ENCODE measurements at places on chromosomes 13 and 19.

DNA sequence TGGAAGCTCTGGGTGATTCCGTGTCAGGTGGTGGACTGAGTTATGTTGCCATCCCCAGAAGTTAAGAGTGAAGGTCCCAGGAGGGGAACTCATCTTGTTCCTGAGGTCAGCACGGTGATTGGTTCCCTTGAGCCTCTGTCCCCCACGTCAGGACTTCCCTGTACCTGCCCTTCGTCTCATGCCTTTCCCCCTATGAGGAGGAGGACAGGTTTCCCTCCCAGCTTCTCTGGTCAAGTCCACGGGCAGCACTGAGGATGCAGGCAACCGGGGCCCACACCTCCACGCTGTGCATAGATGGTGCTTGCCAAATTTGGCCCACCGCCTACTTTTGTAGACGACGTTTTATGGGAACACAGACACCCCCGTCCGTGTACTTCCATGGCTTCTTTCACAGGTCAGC is 42.7 kb downstream of the TEX29 start:
- no peak for DNase-seq

DNA sequence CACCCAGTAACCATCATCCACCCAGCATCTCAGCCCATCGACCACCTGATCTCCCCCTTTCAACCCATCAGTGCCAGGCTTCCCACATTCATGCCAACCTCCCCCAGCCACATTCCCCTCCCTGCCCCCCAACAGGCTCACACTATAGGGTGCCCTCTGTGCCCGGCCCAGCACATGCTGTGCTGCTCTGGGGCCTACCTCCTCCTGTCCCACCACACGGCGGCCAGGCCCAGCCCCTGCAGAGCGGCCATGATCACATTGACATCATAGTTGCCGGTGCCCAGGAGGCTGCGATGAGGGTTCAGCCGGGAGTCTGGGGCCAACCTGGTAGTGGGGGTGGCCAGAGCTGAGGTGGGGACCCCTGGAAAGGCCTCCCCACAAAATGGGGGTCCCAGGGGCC is 3.6 kb downstream of the JOSD2 start:
- DNase-seq: no peak

GRCh38 chr19:18676692-18677091 is 6.8 kb upstream of the CRTC1 start:
- DNase-seq: no peak

DNA sequence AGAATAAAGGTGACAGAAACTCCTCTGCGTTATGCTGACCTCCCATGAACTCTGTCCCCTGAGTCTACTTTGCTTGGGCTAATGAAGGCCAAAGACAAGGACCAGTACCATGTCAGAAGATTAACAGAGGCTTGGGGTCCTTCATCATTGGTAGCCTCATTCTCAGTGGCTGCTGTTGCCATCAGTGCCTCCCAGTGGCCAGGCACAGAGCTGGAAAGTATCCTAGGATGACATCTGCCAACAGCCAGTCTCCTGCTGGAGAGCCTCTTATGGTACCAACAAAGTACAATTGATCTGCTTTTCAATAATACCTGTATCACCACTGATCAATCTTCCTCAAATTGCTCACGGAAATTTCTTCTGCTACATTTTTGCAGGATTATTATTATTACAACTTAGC is 281.6 kb downstream of the DNAJC15 start:
- DNase-seq: no peak

DNA sequence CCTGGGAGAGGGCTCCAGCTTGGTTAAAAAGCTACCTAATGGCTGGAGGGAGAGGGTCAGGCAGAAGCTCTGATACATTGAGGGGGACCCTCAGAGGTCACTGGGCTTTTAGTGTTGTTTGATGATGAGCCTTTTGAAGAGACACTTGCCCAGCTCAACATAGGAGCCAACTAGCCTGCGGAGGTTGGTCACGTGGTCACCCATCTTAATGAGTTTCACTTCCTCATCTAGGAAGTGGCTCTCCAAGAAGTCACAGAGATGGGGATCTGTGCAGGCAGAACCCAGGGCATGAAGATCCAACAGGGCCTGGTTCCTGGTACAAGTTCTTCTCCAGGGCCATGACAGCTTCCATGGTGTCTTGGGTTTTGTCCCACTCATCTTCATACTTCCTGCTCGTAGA is 33.4 kb downstream of the IPO5 start:
- DNase-seq: no peak

GRCh38 chr19:53915000-53915399 is 5.9 kb downstream of the CACNG7 start:
- DNase-seq: no peak

GRCh38 chr13:112105892-112106291 is 38.9 kb downstream of the SOX1 start:
- DNase-seq: no peak

DNA sequence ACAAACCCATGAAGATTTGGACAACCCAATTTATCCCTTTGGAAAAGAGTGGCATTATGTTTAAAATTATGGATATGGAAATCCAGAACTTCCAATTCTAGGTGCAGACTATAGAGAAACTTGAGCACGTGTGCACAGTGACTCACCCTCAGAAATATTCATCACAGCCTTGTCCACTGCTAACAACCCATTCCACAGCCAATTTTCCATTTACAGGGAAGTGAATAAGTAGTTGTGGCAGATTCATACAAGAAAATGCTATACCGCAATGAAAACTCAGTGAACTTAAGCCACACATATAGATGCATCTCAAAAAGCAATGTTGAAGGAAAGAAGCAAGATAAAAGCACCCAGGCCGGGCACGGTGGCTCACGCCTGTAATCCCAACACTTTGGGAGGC is 133.3 kb downstream of the USP12 start:
- DNase-seq: peak; percentile 84

- no peak for DNase-seq
These were observed 95.1 kb downstream of the ZNF536 start for GRCh38 chr19:30467239-30467638.

- no peak for DNase-seq
These were observed 111.8 kb downstream of the SIPA1L3 start for GRCh38 chr19:38018694-38019395.

- DNase-seq: no peak
These were observed 56.6 kb downstream of the SPRY2 start for GRCh38 chr13:80284290-80284689.

- peak; percentile 41 for DNase-seq
These were observed 1.3 kb downstream of the ISOC2 start for GRCh38 chr19:55459950-55460657.

- DNase-seq: no peak
These were observed 142.2 kb upstream of the SPRY2 start for GRCh38 chr13:80483157-80483556.

DNA sequence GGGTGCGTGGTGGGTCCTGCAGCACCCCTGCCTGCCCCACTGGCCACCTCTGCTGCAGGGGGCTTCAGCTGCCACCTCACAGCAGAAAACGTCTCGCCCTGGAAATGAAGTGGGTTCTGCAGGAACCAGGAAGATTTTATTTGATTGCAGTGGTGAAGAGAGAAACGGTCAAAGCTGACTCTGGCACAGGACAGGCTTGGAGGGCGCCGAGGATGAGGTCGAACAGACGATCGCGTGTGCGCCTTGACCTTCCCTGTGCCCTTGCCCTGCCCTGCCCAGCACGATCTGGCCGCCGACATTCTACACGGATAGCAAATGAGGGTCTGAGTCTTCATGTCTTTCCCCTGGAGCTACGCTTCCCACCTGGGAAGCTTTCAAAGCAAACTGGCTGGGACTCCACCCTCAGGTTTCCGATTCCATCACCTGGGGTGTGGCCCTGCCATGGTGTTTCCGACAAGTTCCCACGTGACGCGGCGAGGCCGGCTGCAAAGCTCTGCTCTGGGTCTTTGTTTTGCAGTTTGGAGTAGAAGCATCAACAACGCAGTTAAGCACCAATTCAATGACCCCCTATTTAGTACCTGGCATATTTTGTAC is 50.3 kb upstream of the TUBGCP3 start:
- no peak for DNase-seq

DNA sequence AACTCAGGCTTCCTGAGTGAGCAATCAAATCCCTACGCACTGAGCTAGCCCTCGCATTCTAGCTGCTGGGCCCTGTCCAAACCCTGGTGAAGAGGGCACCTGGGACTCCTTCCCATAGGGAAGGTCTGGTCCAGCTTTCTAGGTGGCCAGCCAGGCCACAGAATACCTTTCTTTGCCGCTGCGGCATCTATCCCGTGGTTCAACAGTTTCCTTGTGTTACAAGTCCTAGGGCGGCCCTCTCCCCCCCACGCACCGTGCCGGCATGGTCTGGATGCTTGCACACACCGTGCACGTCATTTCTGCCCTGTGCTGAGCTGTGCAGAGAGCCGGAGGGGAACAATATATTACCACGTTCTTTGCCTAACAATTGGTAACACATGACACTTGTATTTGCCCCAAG is 164.6 kb upstream of the TSHZ3 start:
- no peak for DNase-seq

DNA sequence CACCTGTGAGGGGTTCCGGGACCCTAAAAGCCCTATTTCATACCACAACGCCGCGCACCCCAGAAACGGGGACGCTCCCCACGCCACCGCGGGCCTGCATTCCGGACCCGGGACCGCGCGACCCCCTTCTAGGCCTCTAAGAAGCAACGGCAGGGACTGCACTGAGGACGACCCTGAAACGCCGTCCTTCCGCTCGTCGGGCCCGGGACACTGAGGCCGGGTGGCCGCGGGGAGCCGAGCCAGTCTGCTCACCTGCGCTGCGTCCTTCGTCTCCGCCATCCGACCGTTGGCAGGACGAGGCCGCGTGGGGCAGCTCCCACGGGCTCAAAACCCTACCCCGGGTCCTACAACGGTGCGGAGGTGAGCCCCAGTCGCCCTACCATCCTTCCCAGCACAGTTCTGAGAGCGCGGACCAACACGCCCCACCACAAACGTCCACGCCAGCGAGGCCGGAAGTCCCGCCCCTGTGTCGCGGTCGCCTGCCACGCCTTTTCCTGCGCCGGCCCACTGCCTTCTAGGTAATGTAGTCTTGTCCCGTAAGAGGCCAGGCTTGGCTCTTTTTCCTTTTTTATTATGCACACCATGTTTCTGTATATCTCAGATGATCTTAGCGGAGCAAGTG is at the start of gene ZNF550:
ZNF550 (minus strand) TSS at position 460 of the 622 bp plus-strand sequence; CDS start at position 279, 181 bp downstream.
- DNase-seq: peak; percentile 92

DNA sequence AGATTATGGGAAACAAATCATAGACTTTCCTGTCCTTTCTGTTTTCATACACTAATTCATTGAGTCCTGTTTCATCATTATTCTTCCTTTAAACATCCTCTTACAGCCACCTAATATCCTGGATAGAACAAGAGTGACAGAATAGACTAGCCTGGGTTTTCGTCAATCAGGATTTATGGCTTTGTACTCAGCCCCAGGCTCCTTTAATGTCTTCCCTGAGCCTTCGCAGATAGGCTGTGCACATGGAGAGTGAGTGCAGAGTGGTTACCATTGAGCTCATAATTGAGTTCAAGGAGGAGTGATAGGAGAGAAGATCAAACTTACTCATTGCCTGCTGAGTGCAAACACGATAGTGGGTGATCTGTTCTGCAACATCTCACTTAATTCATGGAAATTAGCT is 304.9 kb downstream of the TDRD3 start:
- DNase-seq: no peak

GRCh38 chr13:110293037-110293436 is 13.9 kb downstream of the COL4A1 start:
- no peak for DNase-seq

DNA sequence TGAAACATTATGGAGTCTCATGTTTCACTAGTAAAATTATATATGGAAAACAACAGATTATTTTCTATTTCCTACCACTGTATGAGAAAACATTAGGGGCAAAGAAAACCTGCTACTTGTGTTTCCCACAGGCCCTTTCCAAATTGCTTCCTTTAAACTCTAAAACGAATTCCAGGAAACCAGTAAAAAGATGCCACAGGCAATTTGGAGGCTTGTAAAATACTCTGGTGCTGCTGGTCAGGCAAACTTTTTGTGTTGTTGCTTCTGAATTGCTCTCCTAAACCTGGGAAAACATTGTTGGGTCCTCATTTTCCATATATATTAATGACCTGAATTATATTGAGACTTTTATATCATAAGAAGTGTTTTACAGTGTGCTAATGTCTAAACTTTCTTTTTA is 141.5 kb downstream of the TDRD3 start:
- no peak for DNase-seq

DNA sequence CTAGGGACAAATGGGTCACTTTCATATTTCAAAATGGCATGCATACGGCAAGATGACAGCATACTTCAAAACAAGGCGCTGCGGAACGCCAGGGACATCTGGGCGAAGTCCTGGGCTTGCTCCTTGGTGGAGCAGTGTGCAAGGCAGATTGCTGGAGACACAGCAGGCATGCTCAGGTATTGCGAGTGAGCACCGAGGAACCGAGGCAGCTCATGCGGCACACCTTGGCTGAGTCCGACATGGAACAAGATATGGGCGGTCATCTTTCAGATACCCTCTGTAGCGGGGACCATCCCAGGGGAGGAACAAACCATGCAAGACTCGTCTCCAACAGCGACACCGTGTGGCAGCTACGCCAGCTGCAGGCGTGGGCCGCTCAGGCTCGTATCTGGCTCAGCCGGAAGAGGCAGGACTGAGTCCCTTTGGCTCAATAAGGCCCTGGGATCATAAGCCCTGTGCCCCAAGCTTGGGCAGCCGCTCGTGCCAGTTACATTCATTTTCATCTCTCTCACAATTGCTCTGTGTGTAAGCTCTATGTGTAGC is 112.4 kb downstream of the NUFIP1 start:
- no peak for DNase-seq

DNA sequence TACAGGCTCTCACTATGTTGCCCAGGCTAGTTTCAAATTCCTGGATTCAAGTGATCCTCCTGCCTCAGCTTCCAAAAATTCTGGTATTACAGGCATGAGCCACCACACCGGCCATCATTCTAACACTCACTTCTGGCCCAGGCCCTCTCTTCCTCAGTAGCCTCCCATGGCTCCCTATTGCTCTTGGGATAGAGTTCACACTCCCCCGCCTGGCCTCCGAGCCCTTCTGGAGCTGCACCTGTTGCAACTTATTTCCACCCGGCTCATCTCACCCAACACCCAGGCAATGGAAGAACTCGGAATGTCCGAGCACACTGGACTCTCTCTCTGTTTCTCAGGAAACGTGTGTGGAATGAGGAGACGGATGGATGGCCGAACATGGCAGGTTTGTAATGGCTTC is 9.0 kb upstream of the SBK3 start:
- no peak for DNase-seq

DNA sequence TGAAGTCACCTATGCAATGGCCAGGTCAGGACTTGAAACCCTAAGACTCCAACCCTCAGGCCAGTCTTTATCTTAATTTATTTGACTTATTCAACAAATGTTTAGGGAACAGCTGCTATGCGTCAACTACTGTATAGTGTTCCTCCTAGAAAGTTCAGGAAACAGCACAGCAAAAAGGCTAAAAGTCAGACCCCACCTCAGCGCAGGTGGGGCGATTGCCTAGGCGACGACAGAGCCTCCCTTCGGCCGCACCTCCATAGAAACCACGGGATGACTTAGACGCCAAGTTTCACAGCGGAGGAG is 502 bp downstream of the VRK3 start:
- DNase-seq: no peak

DNA sequence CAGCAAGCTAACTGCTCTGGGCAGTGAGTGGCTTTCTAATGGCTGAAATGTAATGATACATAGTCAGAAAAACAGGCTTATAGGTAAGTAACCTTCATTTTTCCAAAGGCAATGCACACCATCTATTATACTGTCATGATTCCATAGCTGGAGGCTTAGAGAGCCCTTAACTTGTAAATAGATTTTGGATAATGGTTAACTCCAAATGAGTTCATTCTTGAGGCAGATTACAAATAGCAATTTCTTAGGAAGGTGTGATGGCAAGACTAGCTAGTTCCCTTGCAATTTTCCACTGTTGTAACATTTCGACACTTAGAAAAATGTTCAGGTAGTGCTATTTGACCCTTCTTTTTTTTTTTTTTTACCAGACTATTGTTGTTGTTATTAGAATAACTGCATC is 789.8 kb upstream of the PCDH9 start:
- no peak for DNase-seq
